ENCODE measurements at places on chromosomes 4 and X.

DNA sequence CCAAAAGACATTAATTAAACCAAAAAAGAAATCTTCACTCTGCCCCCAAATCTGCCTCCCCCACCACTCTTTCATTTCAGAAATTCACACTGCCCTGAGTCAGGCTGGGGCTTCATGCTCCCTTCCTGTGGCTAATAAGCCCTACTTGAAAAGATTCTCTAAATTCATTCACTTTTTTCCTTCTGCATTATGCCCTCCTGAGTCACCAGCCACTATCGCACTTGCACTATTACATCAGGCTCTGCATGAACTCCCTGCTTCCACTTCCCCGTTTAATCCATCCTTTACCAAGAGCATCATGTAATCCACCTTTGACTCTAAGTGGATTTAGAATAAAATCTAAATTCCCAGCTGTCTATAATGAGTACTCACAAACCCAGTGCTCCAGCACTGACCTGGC, 295.4 kb upstream of the KLF3 start:
- DNase-seq = peak; percentile 62

GRCh38 chrX:12611471-12611870, 179.7 kb upstream of the PRPS2 start:
- DNase-seq = no peak

- DNase-seq = no peak
These were observed 142.6 kb downstream of the EGF start for GRCh38 chr4:110055158-110055768.

GRCh38 chrX:54817220-54817820, 9.8 kb downstream of the MAGED2 start:
- DNase-seq = no peak

DNA sequence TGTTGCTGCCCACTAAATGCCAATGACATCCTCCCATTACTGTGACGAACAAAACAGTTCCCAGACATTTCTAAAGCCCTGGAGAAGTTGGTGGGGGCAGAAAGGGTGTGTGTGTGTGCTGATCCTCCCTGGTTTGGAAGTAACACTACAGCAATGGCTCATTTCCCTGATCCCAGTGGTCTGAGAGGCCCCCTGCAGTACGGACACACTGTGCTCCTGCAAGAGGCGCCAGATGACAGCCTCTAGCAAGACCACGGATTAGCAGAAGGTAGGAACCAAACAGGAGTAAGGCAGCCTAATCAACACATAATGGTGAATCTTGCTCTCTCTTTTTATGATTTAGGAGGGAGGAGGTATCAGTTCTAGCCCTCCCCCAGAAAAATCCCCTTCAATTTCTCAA, 49.6 kb downstream of the CHRDL1 start:
- no peak for DNase-seq

- DNase-seq = peak; percentile 99
These were observed at the start of gene EVC for GRCh38 chr4:5710961-5711478. EVC (plus strand) TSS chr4:5711201; CDS start chr4:5711381, 180 bp downstream.

- DNase-seq = no peak
These were observed 128.0 kb upstream of the ATOH1 start for GRCh38 chr4:93700571-93700970.

GRCh38 chr4:112884406-112884805, 165.0 kb upstream of the ANK2 start:
- DNase-seq = no peak

GRCh38 chr4:169208090-169208455, 62.7 kb downstream of the SH3RF1 start:
- DNase-seq = no peak

- no peak for DNase-seq
These were observed 1420.5 kb downstream of the PCDH7 start for GRCh38 chr4:32140636-32141035.

DNA sequence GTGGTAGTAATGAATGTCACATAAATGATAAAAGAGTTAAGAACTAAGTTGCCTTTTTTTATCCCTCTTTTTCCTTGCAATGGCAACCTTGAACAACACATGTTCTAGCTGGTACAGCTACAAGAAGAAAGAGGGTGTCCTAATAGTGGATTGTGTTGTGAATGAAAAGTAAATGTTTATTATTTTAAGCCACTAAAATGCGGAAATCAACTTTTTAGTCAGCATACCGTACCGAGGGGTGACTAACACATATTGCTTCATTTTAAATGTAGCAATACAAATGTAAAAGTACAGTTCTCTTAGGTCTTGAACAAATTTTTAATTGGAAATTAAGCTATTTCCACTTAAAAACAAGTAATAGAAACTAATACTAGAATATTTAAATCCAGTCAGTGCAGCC, 17.7 kb upstream of the AP1AR start:
- DNase-seq = peak; percentile 73

DNA sequence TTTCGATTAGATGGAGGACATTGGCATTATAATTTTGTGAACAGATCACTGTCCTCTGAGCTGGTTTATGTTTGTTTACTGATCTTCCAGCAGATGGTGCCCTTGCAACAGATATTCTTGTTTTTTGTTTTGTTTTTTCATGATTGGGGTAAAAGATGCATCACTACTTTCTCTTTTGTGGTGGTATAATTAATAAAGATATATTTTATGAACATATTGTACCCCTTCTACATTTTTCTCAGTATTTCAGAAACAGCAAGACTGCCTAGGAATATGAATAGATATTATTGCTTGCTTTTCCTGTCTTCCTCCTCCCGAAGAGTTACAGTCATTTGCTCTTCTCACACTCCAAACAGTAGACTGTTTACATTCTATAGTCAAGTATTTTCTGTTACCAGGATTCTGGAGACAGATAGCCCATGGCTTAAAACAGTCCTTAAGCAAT, 905.2 kb downstream of the TRAM1L1 start:
- DNase-seq = no peak

- DNase-seq = peak; percentile 29
These were observed 1.2 kb downstream of the BBS12 start for GRCh38 chr4:122733787-122734120.

DNA sequence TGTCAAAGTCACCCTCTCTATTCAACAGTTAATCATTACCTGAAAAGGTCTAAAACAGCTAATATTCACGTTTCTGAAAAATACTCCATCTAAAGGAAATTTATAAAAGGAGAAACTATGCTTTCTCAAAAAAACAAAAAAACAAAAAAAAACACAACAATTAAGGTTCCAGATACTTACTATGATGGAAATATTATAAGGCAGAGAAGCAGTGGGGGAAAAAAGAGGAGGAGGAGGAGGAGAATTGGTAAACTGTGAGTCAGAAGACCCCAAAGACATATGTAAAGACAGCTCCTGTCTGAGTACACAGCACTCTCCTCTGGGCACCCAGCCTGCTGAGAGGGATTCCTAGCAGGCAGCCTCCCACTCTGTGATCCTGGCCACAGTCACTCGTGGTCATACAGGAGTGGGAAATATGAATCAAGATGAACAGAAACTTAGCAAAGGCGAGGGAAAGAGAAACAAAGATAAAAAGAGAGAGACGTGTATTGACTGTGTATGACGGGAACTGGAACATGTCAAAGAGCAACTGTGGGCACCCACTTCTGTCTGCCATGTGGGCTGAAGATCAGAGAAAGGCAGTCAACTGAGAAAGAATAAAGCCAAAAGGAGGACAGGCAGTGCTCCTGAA, 12.5 kb downstream of the KLHL15 start:
- no peak for DNase-seq

- DNase-seq = no peak
These were observed 500.5 kb upstream of the FTHL17 start for GRCh38 chrX:31572360-31572759.

DNA sequence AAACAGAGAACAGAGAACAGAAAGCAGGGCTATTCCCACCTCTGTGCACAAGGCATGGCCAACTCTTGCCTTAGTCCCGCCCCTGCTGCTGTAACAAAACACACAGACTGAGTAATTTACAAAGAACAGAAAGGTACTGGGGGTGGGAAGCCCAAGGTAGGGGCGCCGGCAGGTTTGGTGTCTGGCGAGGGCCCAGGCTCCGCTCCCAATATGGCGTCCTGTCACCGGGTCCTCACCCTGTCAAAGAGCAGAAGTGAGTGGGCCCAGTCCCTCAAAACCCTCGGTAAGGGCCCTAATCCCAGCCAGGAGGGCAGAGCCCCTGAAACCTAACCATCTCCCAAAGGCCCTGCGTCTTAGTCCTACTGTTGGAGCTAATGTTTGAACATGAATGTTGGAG, 71.0 kb downstream of the FAM53A start:
- DNase-seq = no peak

GRCh38 chr4:45518832-45519231, 605.0 kb downstream of the GABRG1 start:
- no peak for DNase-seq

GRCh38 chr4:25174674-25175073, 14.4 kb upstream of the SEPSECS start:
- DNase-seq = no peak

- DNase-seq = no peak
These were observed 21.9 kb upstream of the CYP4V2 start for GRCh38 chr4:186169333-186169944.

GRCh38 chrX:3711331-3711917, 2.0 kb downstream of the PRKX start:
- no peak for DNase-seq

DNA sequence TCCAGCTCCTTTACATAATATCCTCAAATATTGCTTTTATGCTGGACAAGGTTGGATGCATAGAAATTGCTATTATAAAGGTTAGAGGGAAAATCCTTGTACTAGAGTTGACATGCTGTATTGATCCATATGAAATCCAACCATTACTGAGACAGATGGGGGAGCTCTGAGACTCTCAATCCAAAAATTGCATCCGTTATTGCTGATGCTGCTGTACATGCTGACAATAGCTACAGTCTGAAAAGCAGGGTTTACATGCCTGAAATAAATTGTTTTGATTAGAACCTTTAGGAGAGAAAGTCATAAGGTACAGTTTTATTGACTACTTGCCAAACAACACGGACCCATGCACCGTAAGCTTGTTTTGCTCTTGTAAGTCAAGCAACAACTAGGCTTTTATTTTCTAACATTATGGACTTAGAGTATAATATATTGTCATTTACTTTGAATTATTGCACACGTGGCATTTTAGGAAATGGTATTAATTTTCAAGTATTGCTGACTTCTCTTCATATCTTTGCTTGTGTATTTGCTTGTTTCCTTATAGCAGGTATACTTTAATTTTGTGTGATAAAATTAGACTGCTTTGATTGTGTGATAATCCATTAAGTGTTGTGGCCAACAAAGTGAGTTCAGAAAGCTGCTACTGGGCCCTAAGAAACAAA, 1365.2 kb downstream of the STIM2 start:
- no peak for DNase-seq

- DNase-seq = peak; percentile 56
These were observed 289.5 kb upstream of the BOD1L1 start for GRCh38 chr4:13917015-13917414.

DNA sequence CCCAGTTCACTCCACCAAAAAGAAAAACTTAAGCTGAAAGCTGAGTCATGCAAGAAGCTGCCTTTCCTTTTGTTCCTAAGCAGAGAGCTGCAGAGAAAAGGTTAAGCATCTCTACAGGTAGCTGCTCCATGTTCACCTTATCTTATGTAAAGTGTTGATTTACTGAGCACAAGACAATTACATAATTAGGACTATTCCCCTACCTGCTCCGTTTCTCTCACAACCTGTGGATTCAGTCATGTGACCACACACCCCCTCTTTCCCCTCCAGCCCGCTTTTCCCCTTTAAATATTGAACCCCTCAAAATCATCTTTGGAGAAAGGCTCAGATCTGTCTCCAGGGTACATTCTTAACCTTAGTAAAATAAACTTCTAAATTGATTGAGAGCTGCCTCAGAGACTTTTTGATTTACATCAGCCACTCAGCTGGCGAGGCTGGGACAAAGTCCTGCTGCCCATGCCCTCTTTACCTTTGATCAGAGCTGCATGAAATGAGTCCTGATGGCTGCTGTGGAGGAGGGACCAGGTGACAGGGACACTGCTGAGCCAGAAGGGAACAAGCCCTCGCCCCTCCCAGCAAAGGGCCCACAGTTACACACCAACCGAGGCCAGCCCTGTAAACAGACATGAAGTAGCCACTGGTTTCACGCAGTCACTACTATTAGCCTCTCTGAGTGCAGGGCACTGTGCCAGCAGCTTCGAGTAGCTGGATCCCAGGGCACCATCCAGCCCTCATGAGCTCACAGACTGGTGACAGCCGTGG, 53.9 kb upstream of the C4orf50 start:
- no peak for DNase-seq

DNA sequence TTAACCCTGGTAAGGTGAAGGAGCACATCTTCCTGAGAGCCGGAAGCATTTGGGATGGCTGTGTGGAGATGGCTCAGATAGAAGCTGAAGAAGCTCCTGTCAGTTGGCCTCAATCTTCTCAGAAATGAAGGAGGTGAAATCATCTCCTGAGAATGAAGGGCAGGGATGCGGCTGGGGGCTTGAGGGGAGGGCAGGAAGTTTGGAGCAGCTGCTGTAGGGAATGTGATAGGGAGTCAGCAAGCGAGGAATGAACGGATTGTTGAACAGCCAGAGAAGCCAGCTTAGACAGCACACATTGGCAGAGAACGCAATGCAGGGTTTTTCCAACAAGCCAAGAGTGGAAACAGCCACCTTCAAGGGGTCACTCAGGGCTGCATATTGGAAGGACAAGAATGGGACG, 10.0 kb downstream of the KCNE5 start:
- no peak for DNase-seq

GRCh38 chr4:81030981-81031791, 678 bp downstream of the BMP3 start:
- peak; percentile 72 for DNase-seq

DNA sequence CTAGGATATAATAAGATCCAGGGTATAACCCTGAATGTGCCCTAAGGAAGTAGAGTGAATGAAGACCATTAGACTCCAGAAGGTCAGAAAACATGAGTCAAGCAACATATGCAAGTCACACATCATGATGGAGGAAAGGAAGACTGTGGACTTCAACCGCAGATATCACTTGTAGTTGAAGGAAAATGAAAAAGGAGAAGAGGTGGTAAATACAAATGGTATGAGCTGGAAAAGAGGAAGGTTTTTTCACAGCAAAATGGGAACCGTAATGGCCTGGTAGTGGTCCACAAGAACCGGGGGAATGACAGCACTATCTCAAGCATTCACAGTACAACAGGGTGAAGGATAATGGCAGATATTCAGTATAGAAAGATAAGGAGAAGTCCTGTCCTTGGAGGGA, 5.2 kb upstream of the SCFD2 start:
- no peak for DNase-seq

- peak; percentile 57 for DNase-seq
These were observed 287.0 kb upstream of the TET2 start for GRCh38 chr4:104859601-104860237.

GRCh38 chrX:40104985-40105834, 7.5 kb upstream of the BCOR start:
- peak; percentile 95 for DNase-seq

DNA sequence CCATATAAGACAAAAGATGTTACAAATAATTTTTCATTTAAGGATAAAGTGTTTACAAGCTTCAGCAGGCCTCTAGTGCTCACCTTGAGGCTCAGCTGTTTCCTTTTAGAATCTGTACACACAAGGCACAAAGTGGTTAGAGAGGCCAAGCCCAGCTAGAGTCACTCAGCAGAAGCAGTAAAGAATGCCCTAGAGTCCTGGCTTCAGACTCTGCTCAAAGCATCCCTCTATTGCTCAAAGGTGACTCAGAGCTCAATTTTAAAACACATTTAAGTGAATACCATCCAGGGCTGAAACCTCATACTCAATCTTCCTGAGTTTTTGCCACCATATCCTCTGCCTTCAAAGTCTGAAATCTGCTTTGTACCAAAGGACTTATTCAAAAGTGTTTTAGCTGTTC, 22.6 kb upstream of the PHF8 start:
- peak; percentile 53 for DNase-seq

Data from osteoblast (primary cell).